ENCODE measurements at places on chromosomes 2 and 18.

DNA sequence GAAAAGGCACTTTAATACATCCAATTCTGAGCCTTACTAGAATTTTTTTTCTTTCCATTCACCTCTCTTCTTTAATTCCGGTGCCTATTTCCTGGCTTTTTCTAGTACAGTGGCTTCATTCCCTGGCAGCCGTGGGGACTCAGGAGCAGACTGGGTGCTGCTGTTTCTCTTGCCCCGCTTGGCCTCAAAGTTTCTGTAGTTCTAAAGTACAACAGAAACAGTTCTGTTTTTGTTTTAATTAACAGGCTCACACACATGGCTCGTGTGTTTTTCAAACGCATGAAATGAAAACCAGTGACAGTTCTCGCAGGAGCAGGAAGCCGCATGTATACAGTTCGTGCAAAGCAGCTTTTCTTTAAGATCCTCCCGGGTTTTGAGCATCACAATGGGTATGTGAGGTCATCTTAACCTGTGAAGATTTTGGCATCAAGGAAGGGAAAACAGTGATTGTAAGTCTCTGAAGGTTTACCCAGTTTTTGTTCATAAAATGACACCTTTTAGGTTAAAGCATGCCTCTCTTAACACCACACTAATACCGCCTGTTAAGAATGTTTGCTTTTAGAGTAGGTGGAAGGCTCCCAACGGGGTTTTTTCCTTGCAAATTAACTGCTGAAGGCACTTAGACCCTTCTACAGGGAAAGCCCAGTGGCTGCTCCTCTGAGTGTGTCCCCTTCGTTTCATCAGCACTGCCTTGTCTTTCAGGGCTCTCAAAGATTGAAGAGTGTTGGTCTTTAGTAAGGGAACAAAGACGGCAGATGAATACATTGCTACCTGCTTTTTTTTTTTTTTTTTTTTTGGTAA is 5.8 kb downstream of the FZD7 start:
- DNase-seq, result no peak

DNA sequence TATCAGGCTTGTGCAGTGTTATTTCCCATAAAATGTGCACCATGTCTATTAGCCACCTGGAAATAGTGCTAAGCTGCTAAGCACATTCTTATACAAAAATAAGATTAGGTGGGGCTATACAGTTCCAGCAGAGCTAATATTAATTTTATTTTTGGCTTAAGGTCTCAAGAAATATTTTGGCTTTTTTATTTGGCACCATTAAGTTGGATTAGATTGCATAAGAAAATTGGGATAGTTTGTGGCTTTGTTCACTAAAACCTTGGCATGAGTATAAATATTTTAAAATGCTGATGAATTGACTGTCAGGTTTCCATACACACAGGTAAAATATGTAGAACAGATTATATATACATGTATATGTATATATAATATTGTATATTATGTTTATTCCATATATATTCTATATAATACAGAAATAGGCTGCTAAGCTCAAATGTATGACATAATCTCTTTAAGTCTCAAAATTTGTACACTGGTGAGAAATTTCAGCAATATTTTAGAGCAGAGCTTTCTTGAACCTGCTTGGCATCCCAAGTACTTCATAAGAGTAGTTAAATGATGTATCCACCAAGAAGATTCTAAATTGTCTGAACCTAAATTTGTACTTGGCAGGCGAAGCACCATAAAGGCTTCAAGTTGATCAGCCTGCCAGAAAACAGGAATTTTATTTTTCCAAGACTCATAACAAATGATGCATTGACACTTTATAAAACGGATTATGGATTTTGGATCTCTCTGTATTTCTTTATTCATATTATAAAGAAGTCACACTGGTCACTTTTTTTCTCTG is 32.6 kb downstream of the CCDC102B start:
- DNase-seq, result no peak

GRCh38 chr2:180761224-180761623 is 219.2 kb upstream of the UBE2E3 start:
- DNase-seq, result peak; percentile 77

DNA sequence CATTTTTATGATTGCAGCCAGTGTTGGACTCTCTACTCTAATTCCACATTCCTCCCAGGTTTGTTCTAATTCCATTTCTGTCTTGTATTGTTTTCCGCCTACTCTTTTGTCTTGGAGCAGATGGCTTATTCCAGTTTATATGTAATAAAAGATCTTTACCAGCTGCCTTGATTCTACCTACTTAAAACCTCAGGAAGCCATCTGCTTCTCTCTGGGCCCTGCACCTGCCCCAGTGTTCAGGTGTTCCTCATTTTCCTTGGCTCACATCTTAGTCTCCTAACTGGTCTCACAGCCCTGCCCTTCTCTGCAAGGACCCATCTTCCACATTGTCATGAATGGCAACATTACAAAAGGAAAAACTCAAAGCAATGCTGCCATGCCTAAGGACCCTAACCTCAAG is 21.0 kb upstream of the IL37 start:
- no peak for DNase-seq

DNA sequence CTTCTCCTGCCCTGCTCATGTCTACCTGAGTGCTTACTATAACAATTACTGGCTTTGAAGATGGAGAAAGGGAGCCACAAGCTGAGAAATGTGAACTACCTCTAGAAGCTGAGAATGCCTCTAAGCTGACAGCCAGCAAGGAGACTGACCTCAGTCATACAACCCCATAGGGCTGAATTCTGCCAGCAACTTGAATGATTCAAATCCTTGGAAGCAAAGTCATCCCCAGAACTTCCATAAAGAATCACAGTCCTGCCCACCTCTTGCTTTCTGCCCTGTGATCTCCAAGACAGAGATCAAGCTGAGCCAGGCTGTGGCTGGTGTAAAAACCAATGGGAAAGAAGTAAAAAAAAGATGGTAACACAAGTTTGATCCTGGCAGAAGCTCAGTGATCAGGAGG is 288.2 kb upstream of the SPHKAP start:
- DNase-seq, result no peak

GRCh38 chr18:55301824-55302166 is 286.2 kb downstream of the TCF4 start:
- DNase-seq, result no peak

- DNase-seq, result peak; percentile 73
These were observed 26.0 kb upstream of the IL37 start for GRCh38 chr2:112884869-112885505.

GRCh38 chr18:35525795-35526494 is 28.2 kb upstream of the INO80C start:
- DNase-seq, result no peak

- DNase-seq, result no peak
These were observed 18.8 kb downstream of the TMEM18 start for GRCh38 chr2:658426-658825.

DNA sequence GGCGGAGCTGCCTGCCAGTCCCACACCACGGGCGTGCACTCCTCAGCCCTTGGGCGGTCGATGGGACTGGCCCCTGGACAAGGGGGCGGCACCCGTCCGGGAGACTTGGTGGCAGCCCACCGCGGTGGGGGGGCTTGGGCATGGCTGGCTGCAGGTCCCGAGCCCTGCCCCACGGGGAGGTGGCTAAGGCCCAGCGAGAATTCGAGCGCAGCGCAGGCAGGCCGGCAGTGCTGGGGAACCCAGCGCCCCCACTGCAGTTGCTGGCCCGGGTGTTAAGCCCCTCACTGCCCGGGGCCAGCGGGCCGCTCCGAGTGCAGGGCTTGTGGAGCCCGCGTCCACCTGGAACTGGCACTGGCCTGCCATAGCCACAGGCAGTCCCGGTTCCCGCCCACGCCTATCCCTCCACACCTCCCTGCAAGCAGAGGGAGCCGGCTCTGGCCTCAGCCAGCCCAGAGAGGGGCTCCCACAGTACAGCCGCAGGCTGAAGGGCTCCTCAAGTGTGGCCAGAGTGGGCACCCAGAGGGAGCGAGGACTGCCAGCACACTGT is 742.9 kb upstream of the DDX18 start:
- DNase-seq, result no peak

DNA sequence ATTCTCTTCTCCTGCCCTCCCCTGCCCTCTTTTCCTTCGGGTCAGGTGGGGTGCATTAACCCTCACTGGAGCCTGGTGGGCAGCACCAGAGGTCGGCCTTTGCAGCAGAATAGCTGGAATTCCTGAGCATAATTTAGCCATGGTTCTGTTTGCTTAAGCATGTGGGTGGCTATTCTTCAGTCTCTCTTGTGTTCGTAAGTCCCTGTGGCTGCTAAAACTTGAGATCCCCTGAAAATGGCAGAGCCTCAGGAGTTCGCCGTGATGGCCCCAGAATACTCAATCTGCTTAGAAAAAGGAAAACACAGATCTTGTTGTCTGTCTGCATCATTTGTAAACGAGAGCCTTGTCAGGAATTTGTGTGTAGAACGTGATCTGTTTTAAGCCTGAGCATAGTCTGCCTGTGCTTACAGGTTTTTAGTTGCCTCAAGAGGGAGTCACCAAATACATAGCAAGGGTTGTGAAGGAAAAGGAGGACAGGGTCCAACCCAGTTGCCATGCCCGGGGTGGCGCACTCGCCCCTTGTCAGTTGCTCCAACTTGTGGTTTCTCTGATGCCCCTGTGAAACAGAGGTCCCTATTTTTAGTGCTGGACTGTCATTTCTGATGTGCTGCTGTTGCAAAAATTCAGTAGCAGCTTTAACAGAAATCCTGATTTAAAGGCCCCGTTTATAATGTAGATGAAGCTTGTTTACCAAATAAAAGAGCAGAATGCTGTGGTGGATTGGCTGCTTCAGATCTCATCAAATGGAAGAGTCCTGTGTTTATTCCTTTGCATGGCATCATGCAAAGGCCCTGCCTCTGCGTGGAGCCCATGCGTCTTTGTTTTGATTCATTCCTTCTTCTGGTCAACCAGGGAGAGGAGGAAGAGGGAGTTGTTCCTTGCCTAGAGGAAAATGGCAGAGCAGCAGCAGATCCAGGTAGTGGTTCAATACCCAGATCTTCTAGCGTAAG is 74.8 kb downstream of the WDSUB1 start:
- no peak for DNase-seq

- no peak for DNase-seq
These were observed 125.6 kb upstream of the CCDC150 start for GRCh38 chr2:196513796-196514526.

- no peak for DNase-seq
These were observed 39.3 kb downstream of the CBLN2 start for GRCh38 chr18:72504866-72505265.

DNA sequence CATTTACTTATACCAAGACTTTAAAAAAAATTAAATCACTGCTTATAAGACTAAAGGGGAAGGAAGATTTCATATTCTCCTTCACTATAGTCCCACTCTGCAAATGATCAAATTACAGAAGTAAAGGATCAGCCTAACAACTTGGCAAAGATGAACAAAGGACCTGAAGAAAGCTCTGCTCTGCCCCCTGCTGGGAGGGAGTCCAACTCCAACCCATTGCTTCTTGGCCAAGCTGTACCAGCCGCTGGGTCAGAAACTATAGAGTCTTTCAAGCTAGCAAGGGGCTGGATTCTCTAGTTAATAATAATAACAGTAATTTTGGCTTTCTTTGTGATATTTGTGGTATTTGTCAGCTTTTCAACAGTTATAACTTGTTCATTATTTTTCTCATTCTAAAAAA is 927.0 kb upstream of the CRIM1 start:
- DNase-seq, result peak; percentile 1

DNA sequence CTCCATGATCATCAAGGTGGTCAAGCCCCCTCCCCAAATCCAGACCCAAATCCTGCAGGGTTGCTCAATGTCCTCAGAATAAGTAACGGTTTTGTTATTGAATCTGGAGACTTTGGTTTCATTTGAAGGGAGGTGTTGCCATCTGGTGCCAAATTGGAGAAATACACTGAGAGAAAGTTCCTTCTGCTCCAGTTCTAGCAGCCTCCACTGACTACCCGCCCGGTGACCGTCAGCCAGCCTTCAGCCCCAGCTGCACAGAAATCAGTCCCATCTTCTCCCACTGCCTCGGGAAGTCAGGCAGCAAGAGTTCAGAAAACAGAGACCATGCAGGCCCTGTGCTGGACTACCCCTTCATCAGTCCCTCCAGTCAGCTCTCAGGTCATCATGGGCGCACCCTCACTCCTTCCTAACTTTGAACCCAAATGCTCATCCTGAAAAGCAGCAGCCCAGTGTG is 38.7 kb downstream of the PKDCC start:
- DNase-seq, result peak; percentile 79

All from cardiac fibroblast (primary cell).